ENCODE measurements at places on chromosomes 6 and 20. TPM values are rescaled to one million over a fixed set of nuclear protein-coding genes. Genes with fewer than 3 reads are reported as not detected.

DNA sequence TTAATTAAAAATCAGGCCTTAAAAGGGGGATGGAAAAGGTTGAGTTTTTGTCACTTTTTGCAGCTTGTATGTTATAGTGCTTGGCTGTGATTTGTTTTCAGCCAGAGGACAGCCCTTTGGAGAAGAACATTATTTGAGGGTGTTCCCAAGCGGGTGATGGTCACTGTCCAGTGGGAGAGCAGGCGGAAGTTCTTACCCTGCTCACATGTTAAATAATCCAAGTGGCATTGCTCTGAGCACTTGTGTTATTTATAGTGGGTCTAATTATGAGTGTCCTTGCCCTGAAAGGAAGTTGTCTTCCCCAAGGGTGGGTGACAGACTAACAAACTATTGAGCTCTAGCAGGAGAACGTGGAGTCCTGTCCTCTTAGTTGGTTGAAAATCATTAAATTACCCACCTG is 49.5 kb downstream of the DOK5 start:
- DNase-seq = no peak

GRCh38 chr6:162572240-162572639 is 155.3 kb downstream of the PRKN start:
- no peak for DNase-seq

DNA sequence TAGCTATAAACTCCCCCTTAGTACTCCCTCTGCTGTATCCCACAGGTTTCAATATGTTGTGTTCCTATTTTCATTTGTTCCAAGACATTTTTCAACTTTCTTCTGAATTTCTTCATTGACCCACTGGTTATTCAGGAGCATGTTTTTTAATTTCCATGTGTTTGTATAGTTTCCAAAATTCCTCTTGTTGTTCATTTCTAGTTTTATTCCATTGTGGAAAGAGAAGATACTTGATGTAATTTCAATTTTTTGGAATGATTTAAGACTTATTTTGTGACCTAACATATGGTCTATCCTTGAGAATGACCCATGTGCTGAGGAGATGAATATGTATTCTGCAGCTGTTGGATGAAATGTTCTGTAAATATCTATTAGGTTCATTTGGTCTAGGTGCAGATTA is 497.2 kb downstream of the BCKDHB start:
- no peak for DNase-seq

- DNase-seq = no peak
These were observed 269.9 kb downstream of the ALDH8A1 start for GRCh38 chr6:134680021-134680420.

GRCh38 chr20:1242530-1242929 is 16.7 kb downstream of the RAD21L1 start:
- no peak for DNase-seq

Gene PPIL6
- 1.9 TPM for total RNA-seq

Gene NDUFAF4
- total RNA-seq = 34.9 TPM

DNA sequence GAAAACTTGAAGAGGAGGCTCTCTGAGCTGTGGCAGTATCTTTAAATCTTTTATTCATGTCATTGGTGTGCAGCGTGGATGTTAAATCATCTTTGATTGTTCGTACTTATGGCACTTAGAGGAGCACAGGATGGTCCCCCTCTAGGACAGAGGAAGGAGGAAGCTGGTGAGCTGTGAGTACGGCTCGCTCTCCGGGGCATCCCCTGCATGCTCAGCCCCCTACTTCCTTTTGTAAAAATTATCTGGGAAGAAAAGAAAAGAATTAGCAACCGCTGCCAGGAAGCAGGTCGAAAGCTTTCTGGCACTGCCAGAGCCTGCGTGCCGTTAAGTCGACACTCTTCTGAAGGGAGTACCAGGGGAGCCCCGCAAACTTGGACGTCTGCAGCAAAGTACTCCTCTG is 158.5 kb downstream of the SYNDIG1 start:
- DNase-seq = no peak

Gene NTSR1
- total RNA-seq = not detected

DNA sequence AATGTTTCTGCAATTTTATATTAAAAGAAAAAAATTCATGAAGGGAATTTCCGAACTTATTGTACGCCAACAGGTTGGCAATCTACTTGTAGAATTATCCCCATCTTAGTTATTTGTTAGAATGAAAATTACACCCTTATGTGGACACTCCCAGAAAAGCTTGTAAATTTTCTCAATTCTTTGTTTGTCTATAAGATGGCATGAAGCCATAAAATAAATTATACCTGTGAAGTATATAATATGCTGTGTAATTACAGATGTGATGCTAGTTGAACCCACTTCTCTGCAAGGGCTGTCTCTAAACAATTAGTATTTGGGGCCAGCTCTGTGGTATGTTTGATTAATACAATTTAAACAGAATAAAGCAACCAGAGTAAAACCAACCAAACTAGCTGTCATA is 52.1 kb upstream of the DSP start:
- no peak for DNase-seq

GRCh38 chr6:12254210-12254609 is 36.0 kb upstream of the EDN1 start:
- DNase-seq = no peak

Gene SRF
- total RNA-seq = 92.6 TPM

Gene ARFGEF3
- total RNA-seq = 2.0 TPM

Gene ZNF311
- total RNA-seq = 0.90 TPM

Gene SLC17A2
- total RNA-seq = not detected

DNA sequence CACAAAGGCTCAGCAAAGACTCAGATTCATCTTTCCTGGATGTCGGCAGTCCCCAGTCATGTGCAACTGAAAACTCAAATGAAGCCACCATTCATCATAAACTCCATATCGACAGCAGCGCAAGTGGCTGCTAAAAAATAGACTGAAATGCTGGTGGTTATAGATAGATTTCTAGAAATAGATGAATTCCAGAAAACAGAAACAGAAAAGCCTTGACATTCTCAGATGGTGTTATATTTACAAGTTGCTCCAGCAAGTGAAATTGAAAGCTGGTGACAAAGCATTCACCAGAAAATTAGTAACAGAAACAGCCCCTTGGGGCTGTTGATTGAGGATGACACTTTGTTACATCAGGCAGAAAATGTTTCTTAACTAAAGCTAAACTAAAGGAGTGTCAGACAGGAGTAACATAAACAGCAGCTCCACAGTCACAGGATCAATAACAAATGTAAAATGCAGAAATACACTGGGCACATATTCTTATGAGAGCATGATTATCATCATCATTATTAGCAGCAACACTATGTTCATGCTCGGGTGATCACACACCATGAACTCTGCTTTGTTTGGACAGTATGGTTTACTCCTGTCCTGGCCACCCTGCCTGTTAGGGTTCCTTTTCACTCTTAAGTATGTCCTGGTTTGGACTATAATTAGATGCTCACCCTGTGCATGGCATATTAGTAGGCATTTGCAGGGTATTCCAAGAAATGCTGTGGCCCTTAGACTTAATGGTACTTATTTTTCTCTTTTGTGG is 36.4 kb upstream of the SLC35F1 start:
- DNase-seq = no peak

Gene TULP1
- not detected for total RNA-seq

DNA sequence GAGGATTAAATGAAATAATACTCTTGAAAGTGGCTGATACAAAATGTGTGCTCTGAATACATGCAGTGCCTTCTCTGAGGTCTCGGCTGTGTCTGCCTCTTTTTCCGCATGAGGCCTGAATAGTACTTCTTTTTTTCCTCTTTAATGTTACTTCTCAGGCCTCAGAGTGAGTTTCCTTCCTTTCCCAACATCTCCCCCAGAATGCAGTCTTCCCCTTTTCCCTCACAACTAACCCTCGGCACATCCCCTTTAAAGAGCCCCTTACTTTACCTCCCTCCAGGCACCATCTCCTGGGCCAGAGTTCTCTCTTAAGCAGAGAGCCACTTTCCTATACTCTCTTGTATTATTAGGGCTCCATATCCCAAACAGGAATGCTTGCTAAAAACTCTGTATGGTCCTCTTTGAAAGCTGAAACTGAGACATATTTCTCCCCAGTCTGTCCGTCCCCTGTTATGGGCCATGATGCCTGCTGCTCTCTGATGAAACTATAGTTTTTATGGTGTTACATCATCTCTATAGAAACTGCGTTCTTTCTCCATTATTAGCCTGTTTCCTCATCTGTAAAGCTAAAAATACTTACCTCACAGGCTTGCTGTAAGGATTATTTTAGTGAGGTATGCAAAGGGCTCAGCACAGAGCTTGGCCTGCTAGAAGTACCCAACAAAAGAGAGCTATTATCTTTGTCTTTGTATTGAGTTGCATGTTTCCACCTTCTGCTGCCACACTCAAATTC is 2.3 kb downstream of the PLAGL2 start:
- DNase-seq = no peak

Gene AKAP7
- total RNA-seq = 12.0 TPM

DNA sequence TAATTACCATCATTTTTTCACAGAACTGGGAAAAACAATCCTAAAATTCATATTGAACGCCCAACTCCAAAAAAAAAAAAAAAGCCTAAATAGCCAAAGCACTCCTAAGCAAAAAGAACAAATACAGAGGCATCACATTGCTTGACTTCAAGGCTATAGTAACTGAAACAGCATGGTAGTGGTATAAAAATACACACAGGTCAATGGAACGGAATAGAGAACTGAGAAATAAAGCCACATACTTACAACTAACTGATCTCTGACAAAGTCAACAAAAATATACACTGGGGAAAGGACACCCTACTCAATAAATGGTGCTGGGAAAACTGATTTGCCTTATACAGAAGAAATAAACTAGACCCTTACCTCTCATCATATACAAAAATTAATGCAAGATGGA is 89.6 kb downstream of the MRAP2 start:
- DNase-seq = no peak

Gene SUMO4
- total RNA-seq = 0.88 TPM

- DNase-seq = no peak
These were observed 88.6 kb downstream of the PSMB1 start for GRCh38 chr6:170464524-170464979.

- DNase-seq = no peak
These were observed 46.6 kb downstream of the MOXD1 start for GRCh38 chr6:132354517-132355167.

GRCh38 chr6:15389084-15389764 is 143.4 kb downstream of the JARID2 start:
- DNase-seq = no peak

Gene DOK5
- total RNA-seq = 6.1 TPM

GRCh38 chr6:131840441-131840840 is 32.6 kb downstream of the ENPP1 start:
- DNase-seq = no peak

Gene PBOV1
- not detected for total RNA-seq

DNA sequence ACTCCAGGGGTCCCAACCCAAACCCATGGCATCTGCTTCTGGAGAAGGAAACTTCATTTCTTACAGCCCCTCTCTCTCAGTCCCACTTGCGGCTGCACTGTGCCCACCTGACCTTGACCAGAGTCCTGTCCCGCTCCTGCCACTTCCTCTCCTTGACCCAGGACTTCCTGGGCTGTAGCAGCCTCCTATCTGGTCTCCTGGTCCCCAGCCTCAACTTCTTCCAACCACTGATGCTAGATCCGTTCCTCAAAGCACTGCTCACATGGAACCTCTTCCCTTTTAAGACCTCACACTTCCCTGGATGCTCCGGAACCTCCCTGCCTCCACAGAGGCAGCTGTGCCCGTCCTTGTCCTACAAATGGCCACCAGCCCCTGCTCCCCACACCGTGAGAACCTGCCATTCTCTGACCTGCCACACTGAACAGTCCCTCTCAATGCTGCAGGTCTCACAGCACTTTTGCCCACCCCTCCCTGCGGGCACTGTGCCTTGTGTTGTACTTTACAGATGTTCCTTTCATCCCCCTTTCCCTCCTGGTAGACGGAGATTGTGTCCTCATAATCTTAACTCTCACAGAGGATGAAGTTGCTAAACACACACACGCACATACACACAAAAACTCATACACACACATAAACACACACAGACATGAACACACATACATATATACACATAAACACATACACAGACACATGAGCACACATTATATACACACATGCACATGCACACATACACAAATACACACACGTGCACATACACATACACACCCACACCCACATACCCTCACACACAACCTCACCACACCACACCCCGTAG is 59.6 kb upstream of the NXT1 start:
- no peak for DNase-seq

GRCh38 chr20:50729901-50730764 is 1.2 kb upstream of the PARD6B start:
- DNase-seq = peak; percentile 44

DNA sequence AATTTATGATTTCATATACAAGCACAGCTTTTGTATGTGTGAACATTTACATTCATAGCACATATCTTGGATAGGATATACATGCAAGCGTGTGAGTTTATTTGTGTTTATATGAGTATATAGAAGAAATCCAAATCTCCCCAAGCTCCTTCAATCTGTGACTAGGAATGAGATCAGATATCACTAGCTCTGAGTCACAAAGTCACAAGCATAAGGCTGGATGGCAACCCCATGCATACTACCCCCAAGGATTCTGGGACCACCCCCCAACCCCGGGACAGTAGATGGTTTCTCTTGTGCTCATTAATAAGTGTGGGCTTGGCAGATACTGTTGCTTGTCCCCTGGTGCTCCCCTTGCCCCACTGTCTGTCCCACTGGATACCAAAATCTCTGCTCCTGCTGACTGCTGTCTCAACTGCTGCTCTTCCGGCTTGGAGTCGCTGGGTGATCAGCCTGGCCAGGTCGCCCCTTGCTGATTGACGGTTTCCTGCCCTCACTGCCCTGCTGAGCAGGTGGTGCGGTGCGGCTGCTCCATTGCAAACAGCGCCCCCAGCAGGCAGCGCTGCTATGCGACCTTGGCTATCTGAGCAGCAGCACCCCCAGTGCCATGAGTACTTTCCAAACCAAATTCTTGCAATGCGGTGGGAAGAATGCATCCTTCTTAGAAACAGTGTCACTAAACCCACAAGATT is 279.4 kb downstream of the CD83 start:
- no peak for DNase-seq

DNA sequence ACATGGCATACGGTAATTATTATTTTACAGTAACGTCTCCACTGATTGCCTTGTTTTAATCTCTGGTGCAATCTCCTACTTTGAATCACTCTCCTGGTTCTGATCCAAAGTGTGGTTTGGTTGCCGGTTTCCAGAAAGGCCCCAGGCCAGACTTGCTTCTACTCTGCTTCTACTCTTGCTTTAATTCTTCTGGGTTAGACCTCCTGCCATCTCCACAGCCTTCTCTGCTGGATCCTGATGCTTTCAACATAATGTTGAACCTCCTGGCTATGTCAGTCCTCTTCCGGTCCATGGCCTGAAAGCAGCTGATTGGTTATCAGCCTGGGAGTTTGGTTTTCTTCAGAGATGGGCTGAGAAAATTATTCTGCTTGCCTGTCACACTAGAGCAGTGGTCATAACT is 266.5 kb upstream of the RIMS1 start:
- no peak for DNase-seq

Gene THBS2
- total RNA-seq = 358 TPM

DNA sequence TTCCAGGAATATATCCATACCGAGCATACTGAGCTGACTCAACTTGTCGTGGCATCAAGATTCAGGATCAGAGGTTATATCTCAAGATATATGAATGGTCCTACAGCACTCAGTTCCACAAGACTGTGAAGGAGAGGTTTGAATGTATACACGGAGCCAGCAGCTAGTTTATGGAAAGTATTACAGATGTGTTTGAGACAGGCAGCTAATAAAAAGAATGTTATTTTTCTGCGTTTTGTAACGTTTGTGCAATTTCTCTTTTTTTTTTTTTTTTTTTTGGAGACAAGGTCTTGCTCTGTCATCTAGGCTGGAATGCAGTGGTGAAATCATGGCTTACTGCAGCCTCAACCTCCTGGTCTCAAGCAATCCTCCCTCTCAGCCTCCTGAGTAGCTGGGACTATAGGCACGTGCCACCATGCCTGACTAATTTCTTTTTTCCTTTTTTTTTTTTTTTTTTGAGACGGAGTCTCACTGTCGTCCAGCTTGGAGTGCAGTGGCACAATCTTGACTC is 3.4 kb upstream of the FAM110A start:
- DNase-seq = no peak
